ENCODE measurements at places on chromosomes 6 and 20. TPM values are rescaled to one million over a fixed set of nuclear protein-coding genes. Genes with fewer than 3 reads are reported as not detected.

The TRIM10 gene
- not detected for polyA plus RNA-seq

The SIGLEC1 gene
- polyA plus RNA-seq: 1.9 TPM

The FAM217A gene
- 0.31 TPM for polyA plus RNA-seq

The SLC4A11 gene
- 0.29 TPM for polyA plus RNA-seq

The CLDN20 gene
- not detected for polyA plus RNA-seq

The MAP3K5 gene
- 18.8 TPM for polyA plus RNA-seq

The NRSN1 gene
- polyA plus RNA-seq: not detected

The TASP1 gene
- polyA plus RNA-seq: 4.6 TPM

The C20orf141 gene
- polyA plus RNA-seq: 1.4 TPM

The DDAH2 gene
- polyA plus RNA-seq: 122 TPM

Measured in adipose tissue (tissue), 3 donors.